Ascending aorta (tissue), 2 donors: ENCODE measurements at places on chromosomes 5 and 9. TPM values are rescaled to one million over a fixed set of nuclear protein-coding genes. Genes with fewer than 3 reads are reported as not detected.

DNA sequence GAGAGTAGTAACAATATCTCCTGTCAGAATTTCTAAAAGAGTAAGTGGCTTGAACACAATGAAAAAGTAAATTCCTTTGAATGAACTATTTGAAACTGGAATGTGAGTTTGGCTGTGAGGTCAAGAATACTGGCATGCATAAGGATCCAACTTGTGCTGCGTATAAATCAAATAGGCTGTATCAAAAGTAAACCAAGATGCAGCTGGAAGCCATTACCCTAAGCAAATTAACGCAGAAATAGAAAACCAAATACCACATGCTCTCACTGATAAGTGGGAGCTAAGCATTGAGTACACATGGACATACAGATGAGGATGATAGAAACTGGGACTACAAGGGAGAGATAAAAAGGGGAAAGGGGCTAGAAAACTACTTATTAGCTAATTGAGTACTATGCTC is 24.0 kb upstream of the SRFBP1 start:
- no peak overlapping the region for H3K4me3 ChIP-seq
- H3K27ac ChIP-seq = no peak overlapping the region
- no peaks in the 10 kb centered on the region for H3K27me3 ChIP-seq

- H3K27me3 ChIP-seq = no peaks in the 10 kb centered on the region
- H3K27ac ChIP-seq = no peak overlapping the region
- no peaks in the 10 kb centered on the region for H3K36me3 ChIP-seq
- no peak for DNase-seq
Observed at GRCh38 chr9:123246534-123246933, 21.9 kb downstream of the STRBP start.

DNA sequence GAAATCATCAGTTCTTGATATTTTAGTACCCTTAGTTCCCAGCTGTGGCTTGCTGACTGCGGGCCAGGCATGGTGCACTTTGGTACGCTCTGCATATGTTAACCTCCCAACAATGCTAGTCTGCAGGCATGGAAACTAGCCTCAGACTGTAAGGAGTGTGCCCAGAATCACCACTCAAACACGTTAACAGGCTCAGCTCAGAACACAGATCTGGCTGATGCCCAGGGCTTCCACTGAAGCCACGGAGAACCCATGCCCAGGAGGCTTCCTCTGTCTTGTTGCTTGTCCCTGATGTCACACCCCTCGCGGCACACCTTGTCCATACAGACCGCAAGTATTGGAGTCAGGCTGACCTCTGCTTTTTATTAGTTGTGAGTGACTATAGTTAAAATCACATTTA is 187.2 kb upstream of the OTULINL start:
- DNase-seq = no peak
- peaks cover 12% of the 10 kb centered on the region for H3K4me1 ChIP-seq
- H3K27ac ChIP-seq = no peak overlapping the region

GRCh38 chr9:109168170-109168569 is 1.1 kb upstream of the FRRS1L start:
- no peak overlapping the region for H3K4me3 ChIP-seq
- no peak for DNase-seq
- no peaks in the 10 kb centered on the region for H3K4me1 ChIP-seq
- H3K27me3 ChIP-seq = no peaks in the 10 kb centered on the region
- H3K27ac ChIP-seq = no peak overlapping the region

Gene GNA14
- total RNA-seq = 3.5 TPM
